CD4-positive, alpha-beta T cell treated with Interleukin-15 for 4 hours (primary cell): ENCODE measurements at places on chromosomes 6 and 20.
A peak's percentile ranks its signal among the peaks of the same experiment; 100 is the strongest.

GRCh38 chr6:98832284-98833056, 1.9 kb upstream of the POU3F2 start:
- DNase-seq = no peak

- no peak for DNase-seq
Observed at GRCh38 chr6:128069188-128069587, 168.3 kb upstream of the THEMIS start.

DNA sequence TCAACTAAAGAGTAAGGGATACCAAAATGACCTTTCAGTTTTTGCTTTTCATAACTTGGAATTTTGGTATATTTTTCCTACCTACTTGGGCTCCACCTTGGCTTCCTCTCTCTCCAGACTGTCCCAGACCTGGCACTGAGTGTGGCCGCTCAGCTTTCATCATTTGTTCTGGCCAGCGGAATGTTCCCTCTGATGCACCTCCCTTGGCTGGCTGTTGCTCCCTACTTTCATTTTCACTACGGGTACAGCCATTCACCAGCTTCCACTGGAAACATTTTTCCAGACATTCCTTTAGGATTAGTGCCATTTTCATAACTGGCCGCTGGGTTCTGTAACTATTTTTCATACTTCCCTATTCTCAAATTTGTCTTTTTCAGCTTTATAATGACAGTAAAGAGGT, 487.4 kb downstream of the TENT5A start:
- no peak for DNase-seq

- no peak for DNase-seq
Observed at GRCh38 chr6:159104931-159105330, 60.1 kb upstream of the TAGAP start.

GRCh38 chr6:42784717-42785498, 3.1 kb downstream of the BICRAL start:
- no peak for DNase-seq

DNA sequence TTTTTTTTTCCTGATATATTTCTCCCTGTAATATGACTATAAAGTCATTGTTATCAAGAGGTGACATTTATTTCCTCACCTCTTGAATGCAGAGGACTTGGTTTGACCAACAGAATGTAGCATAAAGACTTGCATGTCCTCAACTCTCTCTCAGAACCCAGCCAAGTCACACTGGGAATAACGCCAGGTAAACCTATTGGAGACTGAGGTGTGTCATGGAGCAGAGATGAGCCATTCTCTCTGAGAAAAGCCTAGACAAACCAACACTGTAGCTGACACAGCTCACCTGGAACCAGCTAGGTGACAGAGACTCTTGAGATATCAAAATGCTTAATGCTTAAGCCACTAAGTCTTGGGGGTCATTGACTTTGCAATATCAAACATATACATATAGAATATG, 533.6 kb downstream of the HAO1 start:
- no peak for DNase-seq

- no peak for DNase-seq
Observed at GRCh38 chr6:4365686-4366085, 230.3 kb upstream of the ECI2 start.

GRCh38 chr20:57570920-57571319, 10.0 kb downstream of the PCK1 start:
- DNase-seq = no peak

- no peak for DNase-seq
Observed at GRCh38 chr20:62275219-62275618, 27.6 kb upstream of the ADRM1 start.

DNA sequence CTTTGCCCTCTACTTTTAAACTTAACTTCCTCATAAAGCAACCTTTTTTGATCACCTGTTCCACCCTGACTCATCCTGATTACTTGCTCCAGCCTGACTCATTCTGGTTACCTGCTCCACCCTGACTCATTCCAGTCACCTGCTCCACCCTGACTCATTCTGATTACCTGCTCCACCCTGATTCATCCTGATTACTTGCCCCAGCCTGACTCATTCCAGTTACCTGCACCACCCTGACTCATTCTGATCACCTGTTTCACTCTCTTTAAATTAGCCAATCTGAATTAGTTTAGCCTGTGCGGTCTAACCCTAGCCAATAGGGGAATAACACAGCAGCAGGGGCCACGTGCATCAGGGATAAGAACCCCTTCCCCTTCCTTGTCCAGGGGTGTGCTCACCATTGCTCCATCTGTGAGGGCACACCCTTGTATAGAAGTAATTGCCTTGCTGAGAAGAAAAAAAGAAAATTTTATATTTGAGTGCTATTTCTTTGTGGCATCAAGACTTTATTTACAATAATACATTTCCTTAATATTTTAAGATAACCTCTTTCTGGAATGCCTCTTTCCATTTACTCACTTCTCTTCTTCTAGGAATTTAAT, 17.9 kb downstream of the HLA-G start:
- DNase-seq = peak; percentile 62

DNA sequence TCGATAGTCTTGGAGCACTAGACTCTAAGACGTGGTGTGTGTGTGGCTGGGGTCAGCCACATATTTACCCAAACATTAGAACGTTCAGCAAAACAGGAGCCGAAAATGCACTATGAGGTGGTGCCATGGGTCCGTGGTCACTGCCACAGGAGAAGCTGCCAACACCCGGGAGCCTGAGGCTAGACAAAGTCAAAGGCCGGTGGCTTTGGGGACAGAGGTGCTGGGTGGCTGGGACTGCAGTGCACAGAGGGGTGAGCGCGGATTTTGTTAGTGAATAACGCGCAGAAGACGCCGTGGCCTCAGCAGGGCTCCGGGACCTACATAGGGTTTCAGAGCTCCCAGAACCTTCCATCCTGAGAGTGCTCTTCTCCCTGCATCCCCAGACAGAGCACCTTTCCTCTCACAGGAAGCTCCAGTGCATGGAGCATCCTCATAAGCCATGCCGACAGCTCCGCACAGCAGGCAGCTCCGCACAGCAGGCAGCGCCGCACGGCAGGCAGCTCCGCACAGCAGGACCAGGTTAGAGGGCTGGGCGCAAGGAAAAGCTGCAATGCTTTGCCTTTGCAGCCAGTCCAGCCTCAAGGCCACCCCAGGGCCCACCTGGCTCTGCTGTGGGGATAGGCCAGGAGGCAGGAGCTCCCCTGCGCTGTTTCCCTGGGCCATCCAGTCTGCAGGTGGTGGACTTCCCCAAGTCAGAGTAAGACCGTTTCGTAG, 304.1 kb downstream of the TAF4 start:
- DNase-seq = no peak

GRCh38 chr20:50520222-50520880, 10.2 kb downstream of the PTPN1 start:
- DNase-seq = no peak

- no peak for DNase-seq
Observed at GRCh38 chr6:15493437-15494168, 169.2 kb downstream of the DTNBP1 start.

- no peak for DNase-seq
Observed at GRCh38 chr6:122092366-122092765, 307.1 kb upstream of the HSF2 start.

GRCh38 chr20:22807045-22807444, 222.7 kb upstream of the FOXA2 start:
- DNase-seq = no peak

- peak; percentile 68 for DNase-seq
Observed at GRCh38 chr20:25865715-25866656, 169.3 kb upstream of the ZNF337 start.

DNA sequence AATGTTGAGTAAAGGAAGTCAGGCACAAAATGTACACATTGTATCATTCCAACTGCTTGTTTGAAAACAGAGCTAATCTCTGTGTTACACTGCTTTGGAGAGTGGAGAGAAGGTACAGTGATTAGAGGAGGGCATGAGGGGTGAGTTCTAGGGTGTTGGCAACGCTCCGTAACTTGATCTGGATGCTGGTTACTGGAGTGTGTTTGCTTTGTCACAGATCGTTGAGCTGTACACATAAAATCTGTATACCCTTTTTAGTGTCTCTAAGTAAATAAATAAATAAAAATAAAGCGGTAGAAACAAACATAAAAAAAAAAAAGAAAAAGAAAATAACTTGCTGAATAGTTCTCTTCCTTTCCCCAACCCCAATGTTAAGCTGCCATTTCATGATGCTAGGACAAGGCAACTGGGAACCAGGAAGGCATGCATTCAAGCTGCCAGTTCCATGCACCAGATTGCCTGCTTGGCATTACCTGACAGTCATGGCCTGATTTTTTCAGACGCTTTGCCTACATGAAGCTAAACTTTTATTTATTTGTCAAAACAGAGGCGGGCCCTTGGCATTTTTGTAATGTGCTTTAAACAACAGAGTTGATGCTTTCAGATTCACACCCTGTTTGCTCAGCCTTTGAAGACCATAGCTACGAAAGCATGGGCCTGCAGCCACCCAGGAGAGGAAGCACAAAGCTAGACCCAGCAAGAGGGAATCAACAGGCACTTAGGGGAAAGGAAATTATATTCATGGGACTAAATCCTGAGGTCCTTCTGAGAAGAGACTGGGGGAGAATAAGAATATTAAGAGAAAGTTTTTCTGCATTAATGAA, 21.2 kb downstream of the TNFRSF21 start:
- no peak for DNase-seq

- DNase-seq = peak; percentile 39
Observed at GRCh38 chr6:32845384-32845884, 1.6 kb upstream of the PSMB8 start.

- DNase-seq = no peak
Observed at GRCh38 chr20:41664584-41664983, 46.4 kb upstream of the CHD6 start.

DNA sequence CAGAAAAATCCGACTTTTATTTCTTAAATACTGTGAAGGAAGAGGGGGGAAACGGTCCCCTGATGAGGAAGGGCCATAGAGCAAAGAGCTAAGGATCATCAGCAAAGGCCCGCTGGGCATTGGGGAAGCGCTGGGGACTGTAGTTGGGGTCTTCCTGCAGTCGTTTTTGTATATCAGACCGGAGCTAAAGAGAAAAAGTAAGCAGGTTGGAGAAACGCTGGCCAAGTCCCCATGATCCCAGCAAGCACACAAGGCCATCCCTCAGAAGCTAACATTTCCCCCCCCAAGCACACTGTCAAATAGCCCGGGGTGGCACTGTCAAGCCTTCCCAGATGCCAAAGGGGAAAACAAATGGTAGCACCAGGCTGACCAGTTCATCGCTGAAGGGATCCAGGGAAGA, 13.4 kb downstream of the BAG6 start:
- no peak for DNase-seq

GRCh38 chr6:127914240-127914639, 13.4 kb upstream of the THEMIS start:
- no peak for DNase-seq

DNA sequence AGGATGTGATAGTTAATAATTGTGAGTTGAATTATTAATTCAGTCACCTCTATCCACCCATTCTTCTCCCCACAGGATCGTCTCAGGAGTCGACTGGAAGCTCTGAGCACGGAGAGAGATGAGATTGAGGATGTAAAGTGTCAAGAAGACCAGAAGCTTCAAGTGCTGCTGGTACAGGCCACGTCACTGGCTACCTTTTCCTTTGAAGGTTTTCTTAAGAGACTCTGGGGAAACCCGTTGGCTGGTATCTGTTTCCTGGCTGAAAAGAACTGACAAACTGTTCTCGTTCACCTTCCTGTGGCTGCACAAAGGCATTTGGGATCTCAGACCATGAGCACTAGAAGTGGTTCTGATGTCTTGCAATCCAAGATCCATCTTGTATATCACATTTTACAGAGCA, 3.8 kb downstream of the TRIM15 start:
- DNase-seq = no peak

DNA sequence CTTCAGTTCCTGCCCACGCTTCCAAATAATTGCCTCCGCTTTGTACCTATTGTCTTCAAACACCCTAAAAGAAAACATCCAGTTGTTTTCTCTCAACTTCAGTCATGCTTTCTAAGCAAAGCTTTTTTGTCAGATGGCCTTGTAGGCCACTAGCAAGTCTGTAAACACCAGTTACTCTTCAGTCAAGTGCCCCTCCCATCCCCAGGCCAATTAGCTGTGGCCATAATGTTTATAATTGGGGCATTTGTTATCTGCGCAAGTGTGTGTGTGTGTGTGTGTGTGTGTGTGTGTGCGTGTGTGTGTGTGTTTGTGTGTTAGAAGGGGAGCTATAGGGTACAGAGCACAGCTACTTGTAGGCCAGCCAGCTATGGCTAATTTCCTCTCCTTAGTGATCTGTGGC, 272.4 kb upstream of the MARCKS start:
- no peak for DNase-seq

- DNase-seq = peak; percentile 52
Observed at GRCh38 chr20:35768731-35769664, 2.8 kb upstream of the PHF20 start.

GRCh38 chr20:47535994-47536393, 34.3 kb downstream of the NCOA3 start:
- DNase-seq = no peak

DNA sequence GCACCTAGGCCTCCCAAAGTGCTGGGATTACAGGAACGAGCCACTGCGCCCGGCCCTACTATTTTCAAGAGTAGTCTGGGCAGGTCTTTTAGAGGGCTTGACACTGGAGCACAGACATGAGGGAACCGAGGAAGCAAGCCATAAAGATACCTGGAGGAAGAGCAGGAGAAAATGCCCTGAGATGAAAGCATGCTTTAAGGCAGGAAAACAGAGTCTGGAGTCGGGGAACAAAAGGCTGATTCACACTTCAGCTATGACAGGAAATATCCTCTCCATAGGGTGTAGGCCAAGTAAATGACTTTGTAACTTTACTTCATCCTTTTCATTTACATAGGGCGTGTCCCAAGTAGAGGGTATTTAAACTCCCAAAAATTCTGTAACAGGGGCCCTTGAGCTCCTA, 4.3 kb upstream of the SERINC3 start:
- no peak for DNase-seq

DNA sequence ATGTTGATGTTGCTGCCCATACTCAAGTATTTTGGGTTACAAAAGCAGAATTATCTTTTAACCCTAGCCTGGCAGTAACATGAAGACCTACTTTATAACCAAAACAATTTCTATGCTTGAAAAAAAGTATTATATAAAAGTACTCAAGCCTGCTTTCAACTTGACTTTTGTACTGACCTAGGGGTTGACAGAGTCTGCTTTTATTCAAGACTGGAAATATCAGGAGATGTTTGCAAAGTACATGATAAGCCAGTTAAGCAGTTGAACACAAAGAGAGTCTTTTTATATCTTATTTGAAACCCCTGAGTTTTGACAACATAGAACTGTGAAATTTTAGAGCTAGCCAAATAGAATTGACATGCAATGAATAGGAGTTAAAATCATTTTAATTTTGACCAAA, 159.8 kb downstream of the KCNQ5 start:
- no peak for DNase-seq

DNA sequence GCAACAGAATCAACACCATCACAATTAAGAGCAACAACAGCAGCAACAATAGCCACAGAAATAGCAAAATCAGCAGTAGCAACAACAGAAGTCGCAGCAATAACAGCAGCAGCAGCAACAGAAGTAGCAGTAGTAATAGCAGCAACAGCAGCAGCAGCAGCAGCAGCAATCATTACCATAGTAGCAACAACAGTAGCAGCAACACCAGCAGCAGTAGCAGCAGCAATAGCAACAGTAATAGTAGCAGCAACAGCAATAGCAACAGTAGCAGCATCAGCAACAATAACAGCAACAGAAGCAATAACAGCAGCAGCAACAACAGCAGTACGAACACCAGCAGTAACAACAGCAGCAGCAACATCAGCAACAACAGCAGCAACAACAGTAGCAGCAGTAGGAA, 39.8 kb downstream of the SLC22A2 start:
- no peak for DNase-seq
